Activated CD8-positive, alpha-beta memory T cell treated with anti-CD3 and anti-CD28 coated beads, Interleukin-2, amount 10 ng/mL, durations not matched to agents 7 days and 5 days (primary cell): ENCODE measurements at places on chromosomes 7 and 10. TPM values are rescaled to one million over a fixed set of nuclear protein-coding genes. Genes with fewer than 3 reads are reported as not detected.

- H3K4me3 ChIP-seq: no peak overlapping the region
- no peaks in the 10 kb centered on the region for H3K36me3 ChIP-seq
- H3K27me3 ChIP-seq: no peaks in the 10 kb centered on the region
These were observed 27.7 kb downstream of the CPXM2 start for GRCh38 chr10:123863721-123864482.

DNA sequence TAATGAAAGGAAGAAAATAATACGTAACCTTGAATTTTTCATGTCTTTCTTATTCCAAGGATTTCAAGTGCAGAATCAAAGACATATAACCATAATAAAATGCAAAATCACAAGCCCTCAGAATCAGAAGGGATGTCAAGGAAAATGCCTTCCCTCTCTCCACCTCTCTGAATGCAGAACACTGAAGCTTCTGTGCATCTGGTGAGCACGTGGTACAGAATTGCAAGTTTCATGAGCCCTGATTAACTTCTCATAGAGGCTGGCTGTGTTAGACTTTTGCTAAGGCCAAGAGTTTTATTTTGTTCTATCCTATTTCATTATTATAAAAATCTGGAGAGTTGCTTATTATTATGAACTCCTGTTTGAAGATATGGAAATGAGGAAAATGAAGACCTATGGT, 533.7 kb upstream of the POM121L12 start:
- no peak overlapping the region for H3K27ac ChIP-seq
- H3K36me3 ChIP-seq: no peaks in the 10 kb centered on the region
- no peak overlapping the region for H3K4me3 ChIP-seq
- H3K27me3 ChIP-seq: no peaks in the 10 kb centered on the region
- H3K4me1 ChIP-seq: no peaks in the 10 kb centered on the region

DNA sequence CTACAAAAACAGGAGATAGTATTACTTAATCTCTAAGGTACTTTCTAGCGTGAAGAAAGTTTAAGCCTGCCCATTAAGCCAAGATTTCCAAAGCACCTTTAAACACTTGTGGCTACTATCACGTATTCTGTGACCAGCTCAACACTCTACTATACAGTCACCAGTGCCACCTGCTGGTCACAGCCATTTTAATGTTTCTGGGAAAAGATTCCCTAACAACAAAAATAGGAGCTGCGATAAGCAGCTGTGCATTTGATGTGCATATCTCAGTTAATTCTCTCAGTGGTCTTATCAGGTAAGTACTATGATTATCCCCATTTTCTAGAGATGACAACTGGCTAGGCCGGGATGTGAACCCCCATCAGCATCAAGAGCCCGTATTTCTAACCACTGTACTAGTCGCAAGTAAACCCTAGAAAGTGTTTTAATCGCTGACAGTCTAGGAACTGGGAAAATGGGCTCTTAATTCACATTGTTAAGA, 860 bp downstream of the SEC31B start:
- no peaks in the 10 kb centered on the region for H3K27me3 ChIP-seq
- H3K4me3 ChIP-seq: no peak overlapping the region
- H3K27ac ChIP-seq: peak overlapping the region; percentile 45
- DNase-seq: peak; percentile 75
- peaks cover 33% of the 10 kb centered on the region for H3K4me1 ChIP-seq

- no peak for DNase-seq
- H3K36me3 ChIP-seq: peaks cover 39% of the 10 kb centered on the region
- no peak overlapping the region for H3K27ac ChIP-seq
- no peak overlapping the region for H3K4me3 ChIP-seq
These were observed 21.7 kb downstream of the RSU1 start for GRCh38 chr10:16795410-16796073.

DNA sequence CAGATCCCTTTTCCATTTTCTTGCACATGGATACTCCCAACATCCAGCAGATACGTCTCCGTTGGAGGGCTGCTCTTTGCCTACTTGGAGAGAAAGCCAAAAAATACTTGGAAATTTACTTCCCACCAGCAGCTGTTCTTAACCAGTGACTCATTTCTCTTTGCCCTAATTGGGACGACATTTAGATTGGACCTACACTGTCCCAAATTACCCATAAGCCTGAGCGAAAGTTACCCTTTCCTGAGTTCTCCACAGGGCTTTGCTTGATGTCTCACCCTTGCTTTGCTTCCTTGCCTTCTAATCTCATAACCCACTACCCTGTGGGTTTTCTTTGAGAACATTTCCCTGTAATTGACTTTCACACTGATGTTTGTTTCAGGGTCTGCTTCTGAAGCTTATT, 48.1 kb downstream of the SAMD8 start:
- no peak overlapping the region for H3K27ac ChIP-seq
- H3K4me1 ChIP-seq: peaks cover 9% of the 10 kb centered on the region
- peaks cover 14% of the 10 kb centered on the region for H3K36me3 ChIP-seq
- H3K4me3 ChIP-seq: no peak overlapping the region

- no peaks in the 10 kb centered on the region for H3K36me3 ChIP-seq
- H3K4me1 ChIP-seq: no peaks in the 10 kb centered on the region
- DNase-seq: no peak
- H3K27me3 ChIP-seq: no peaks in the 10 kb centered on the region
- no peak overlapping the region for H3K27ac ChIP-seq
These were observed 350.0 kb downstream of the CRPPA start for GRCh38 chr7:16071246-16071857.

GRCh38 chr10:82969405-82969804, 1094.4 kb downstream of the NRG3 start:
- H3K27ac ChIP-seq: no peak overlapping the region
- H3K27me3 ChIP-seq: no peaks in the 10 kb centered on the region
- DNase-seq: no peak

KIF11 gene
- total RNA-seq: 79.6 TPM

DNAJC1 gene
- 26.5 TPM for total RNA-seq

DKK1 gene
- not detected for total RNA-seq

GDF10 gene
- not detected for total RNA-seq
